ENCODE measurements at places on chromosomes 7 and 10. TPM values are rescaled to one million over a fixed set of nuclear protein-coding genes. Genes with fewer than 3 reads are reported as not detected.

DNA sequence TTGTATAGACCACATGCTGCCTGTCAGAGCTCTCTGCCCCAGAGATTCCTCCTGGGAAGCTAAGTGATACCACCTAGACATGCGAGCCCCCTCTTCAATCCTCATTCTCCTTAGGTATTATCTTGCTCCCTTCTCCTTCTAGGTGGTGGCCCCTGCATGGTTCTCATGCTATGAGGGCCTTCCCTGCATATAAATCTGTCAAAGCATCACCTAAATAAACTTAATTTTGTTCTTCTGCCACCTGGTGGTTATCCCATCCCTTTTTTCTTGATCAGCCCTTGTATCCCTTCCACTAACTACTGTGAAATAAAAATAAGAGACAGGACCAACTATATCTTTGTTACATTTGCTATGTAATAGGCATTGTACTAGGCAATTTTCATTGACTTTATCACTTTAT is 242.1 kb downstream of the CDC14C start:
- peak; percentile 16 for DNase-seq

- DNase-seq = no peak
Observed at GRCh38 chr10:85413570-85413969, 953.0 kb downstream of the GRID1 start.

- DNase-seq = peak; percentile 14
Observed at GRCh38 chr10:69045441-69046300, 42.2 kb upstream of the SRGN start.

DNA sequence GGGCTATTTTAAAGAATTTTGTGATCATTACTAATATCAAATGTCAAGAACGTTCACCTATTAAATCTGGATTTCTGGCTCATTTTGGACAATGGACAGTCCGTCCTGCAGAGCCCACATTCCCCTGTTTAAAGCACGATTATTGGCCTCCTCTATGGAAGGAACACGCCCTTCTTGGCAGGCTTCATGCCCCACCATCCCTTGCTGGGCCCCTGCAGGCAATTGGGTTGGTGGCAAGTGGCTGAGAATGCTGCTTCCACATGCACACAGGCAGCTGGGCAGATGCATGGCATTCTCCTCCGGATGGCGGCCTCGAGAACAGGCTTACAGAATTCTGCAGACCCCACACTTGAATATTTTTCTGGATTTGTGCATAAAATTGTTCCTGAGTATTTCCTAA is 305.8 kb upstream of the MKI67 start:
- DNase-seq = no peak

DNA sequence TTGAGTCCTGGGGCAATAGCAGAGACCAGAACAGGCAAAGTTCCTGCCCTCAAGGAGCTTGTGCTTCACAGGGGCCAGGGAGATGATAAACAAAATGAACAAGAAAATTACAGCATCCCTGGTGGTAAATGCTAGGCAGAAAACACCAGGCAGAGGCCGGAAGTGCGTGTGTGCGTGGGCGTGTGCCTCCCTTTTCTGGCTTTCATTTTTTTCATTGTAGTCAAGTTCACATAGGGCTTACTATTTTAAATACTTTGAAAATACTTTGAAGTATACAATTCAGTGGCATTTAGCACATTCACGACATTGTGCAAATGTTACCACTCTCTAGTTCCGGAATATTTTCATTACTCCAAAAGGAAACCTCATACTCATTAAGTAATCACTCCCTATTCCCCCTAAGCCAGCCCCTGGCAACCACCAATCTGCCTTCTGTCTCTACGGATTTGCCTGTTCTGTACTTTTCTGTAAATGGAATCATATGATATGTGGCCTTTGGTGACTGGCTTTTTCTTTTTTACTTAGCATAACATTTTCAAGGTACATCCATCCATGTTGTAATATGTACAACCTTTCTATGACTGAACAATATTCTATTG is 88.1 kb upstream of the PDCD4 start:
- no peak for DNase-seq

GRCh38 chr10:58806323-58806722 is 293.7 kb downstream of the BICC1 start:
- DNase-seq = no peak

DNA sequence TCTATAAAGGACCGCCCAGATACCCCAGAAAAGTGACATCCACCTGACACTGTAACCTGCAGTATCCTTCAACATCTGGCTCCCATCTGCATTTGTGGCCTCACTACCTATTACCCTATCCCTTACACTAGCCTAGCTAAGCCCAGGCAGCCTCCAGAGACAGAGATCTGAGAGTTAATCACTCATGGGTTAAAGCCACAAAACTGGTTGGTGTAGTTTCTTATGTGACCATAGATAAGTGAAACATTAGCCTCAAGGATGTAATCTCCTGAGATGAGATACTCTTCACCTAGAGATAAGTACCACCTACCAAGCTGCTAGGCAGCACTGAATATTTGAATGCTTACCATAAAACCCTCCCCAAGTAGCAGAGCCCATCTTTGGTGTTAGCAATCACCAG is 35.4 kb downstream of the CTTNBP2 start:
- DNase-seq = no peak

DNA sequence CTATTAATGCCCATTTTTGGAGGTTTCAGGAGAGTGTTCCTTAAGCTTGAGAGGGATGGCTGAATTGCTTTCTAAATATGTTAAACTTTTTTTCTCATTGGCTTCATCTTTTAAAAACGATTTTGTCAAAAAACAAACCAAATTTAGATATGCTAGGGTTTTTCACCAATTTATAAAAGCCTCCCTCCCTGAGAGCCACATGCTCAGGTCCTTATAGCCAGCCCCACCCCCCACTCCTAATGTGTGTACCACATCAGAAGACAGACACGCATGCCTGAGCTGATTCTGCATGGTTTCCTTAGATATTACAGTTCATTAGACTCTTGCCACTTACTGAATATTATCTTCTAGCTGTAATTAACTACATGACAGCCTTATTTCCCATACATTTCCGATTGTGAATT is 2.0 kb downstream of the CUL1 start:
- peak; percentile 16 for DNase-seq

GRCh38 chr10:11424456-11425295 is 186.8 kb downstream of the USP6NL start:
- DNase-seq = peak; percentile 24

DNA sequence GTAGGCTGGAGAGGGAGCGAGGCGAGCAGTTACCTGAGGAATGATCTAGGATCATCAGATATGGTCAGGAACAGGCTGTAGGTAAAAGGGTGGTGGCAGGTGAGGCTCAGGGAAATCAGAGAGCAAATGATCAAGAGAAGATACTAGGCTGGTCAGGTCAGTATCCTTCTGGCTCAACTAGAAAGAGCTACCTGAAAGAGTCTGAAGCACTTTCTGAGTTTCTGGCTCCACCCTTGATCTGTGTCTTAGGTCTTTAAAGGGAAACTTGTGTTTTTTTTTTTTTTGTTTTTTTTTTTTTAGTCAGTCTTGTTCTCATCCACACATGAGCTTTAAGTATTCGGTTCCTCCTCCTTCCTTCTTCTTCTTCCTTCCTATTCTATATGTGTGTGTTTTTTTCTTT is 10.5 kb downstream of the ADAM22 start:
- DNase-seq = no peak

DNA sequence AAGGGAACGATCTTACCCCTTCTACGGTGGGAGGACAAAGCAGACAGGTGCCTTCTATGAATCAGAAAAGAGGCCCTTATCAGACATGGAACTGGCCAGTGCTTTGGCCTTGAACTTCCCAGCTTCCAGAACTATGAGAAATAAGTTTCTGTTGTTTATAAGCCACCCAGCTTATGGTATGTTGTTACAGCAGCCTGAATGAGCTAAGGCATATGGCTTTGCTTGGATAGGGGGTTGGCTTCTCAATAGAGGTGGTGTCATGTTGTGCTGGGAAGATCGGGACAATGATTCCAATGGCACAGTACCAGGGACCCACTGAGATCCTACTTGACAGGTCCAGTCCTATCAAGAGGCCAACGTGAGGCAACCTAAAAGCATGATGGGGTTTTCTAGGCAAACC is 183.4 kb upstream of the BMPER start:
- DNase-seq = no peak

DNA sequence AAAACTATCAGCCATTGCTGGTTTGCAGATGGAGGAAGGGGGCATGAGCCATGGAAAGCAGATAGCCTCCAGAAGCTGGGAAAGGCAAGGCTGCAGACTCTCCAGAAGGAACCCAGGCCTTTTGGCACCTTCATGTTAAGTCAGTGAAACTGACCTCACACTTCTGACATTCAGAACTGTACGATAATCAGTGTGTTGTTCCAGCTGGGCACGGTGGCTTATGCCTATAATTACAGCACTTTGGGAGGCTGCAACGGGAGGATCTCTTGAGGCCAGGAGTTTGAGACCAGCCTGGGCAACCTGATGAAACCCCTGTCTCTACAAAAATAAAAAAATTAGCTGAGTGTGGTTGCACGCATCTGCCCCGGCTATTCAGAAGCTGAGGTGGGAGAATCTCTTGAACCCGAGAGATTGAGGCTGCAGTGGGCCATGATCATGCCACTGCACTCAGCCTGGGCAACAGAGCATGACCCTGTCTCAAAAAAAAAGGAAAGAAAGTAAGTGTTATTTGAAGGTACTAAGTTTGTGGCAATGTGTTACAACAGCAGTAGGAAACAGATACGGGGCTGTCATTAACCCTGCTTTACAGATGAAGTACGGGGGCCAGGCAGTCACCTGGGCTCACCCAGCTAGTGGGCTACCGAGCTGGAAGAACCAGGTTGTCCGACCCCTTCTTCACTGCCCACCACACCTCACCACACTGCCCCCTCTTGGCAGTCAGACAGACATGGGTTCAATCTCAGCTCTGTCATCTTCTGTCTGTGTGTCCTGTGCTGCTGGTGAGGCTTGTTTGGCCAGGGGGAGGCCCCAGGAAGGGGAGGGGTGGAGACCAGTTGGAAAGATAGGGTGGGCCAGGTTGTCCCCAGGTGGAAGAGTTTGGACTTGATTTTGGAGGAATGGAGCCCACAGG is 18.3 kb downstream of the CHST3 start:
- no peak for DNase-seq

The MSS51 gene
- 0.41 TPM for total RNA-seq

The CFAP69 gene
- total RNA-seq = 0.68 TPM

The CAV1 gene
- total RNA-seq = 160 TPM

All from Caki2 (cell line).